Uterine smooth muscle cell (primary cell): ENCODE measurements at places on chromosomes 5 and 9. TPM values are rescaled to one million over a fixed set of nuclear protein-coding genes. Genes with fewer than 3 reads are reported as not detected.

ANKRD34B gene
- total RNA-seq = not detected in 2 replicates

ZBTB43 gene
- 10.6 and 11.0 TPM in 2 replicates for total RNA-seq

PCDHGB4 gene
- 11.3 and 20.9 TPM in 2 replicates for total RNA-seq

PCDHA10 gene
- total RNA-seq = 0.33 and 0.37 TPM in 2 replicates

CFAP90 gene
- total RNA-seq = under 0.01 TPM in 1 of 2 replicates, not detected in the other

OXCT1 gene
- total RNA-seq = 51.4 and 66.0 TPM in 2 replicates

SLC4A9 gene
- not detected in 2 replicates for total RNA-seq

PCDHB15 gene
- total RNA-seq = under 0.01 and 0.37 TPM in 2 replicates

PCDHGA5 gene
- 0.55 and 0.87 TPM in 2 replicates for total RNA-seq

TMEM215 gene
- total RNA-seq = under 0.01 TPM in 1 of 2 replicates, not detected in the other
